ENCODE measurements at places on chromosomes 7 and 10.

DNA sequence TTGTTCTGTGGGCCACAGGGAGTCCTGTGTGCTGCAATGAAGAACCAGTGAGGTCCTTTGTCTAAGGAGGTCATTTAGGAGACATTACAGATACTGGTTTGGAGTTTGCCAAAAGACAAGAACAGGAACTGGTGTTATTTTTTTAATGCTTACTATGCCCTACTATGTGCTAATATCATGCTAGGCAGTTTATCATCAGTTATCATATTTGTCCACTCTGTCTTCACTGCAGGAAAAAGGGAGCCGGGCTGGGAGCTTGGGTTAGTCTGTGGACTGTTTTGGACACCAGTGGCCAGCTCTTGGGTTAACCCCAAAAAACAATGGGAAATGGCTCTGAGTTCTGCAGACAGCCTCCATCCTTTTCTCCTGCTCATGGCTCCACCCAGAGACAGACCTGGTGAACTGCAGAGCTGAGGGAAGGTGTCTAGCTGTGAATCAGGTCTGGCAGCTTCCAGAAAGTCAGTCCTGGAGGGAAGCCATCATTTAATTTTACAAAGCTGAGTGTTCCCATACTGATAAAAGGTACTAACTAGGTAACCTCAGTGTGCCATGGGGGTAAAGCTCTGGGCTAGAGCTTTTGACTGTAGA, 101.2 kb upstream of the ZNF746 start:
- no peak for DNase-seq

DNA sequence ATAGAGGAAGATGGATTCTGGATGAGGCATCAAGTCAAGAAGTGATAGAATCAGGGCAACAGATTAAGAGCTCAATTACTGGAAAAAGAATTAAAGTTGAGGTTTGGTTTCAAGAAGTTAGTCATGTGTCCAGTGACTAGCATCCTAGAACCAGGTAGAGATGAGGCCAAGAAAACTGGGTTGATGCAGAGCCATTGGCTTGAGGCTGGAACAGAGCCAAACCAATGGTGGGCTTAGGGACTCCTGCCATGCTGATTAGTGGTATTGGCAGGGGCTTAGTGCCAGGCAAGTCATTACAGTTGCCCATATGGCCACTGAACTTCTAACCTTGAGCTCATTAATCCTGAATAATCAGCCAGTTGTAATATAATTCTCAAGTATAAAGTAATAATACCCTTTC, 18.5 kb downstream of the ZNF277 start:
- no peak for DNase-seq

DNA sequence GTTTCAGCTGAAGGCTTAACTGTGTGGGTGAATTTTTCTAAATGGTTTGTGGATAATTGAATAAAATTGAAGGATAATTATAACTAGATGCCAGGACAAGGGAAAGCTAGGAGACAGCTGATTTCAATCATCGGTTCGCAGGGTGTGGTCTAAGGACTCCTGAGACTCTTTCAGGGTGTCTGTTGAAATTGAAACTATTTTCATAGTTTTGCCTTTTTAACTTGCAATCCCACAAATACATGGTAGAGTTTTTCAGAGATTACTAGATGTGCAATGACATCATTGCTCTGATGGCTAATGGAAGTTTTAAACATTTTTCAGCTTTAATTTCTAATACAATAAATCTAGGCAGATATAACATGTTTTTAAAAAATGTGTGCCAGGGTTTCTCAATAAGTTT, 18.5 kb downstream of the TRUB1 start:
- no peak for DNase-seq

DNA sequence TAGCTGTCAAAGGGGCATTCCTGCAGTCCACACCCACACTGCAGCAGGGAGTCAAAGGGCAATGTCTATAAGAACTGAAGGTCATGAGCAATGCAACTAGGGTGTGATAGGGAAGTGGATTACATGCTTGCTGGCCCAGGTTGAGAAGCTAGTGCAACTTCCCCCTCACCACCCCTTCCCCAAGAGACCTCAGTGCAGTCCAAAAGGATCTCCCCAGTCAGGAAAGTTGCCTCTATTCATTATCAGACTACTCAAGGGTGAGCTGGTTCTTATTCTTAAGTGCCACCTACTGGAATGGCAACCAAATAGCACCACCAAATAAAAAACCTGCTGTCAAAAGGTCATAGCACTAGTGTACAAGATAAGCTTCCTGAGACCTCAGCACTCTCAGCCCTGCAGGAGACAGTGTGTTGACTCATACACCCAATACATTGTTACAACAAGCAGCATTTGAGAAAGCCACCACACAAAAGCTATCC, 28.2 kb downstream of the MTERF1 start:
- DNase-seq: no peak

DNA sequence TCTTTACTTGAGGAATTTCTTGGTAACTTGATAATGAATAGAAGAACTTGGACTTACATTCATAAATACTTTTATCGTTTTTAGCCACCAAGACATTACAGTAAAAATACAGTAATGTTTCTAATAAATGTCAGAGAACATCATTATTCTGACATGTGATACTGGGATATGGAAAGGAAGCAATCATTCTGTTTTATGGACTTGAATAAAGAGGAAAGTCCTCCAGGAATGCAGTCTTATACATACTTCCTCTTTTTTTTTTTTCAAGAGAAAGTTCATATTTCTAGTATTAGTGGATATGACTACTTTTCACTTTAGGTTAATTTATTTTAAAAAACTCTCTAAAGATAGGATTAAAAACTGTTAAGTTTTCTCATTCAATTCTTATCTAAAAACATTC, 220.0 kb upstream of the SEMA3C start:
- no peak for DNase-seq

Measured in NCI-H1694 treated with DMSO at 0.1 percent for 48 hours (cell line).